ENCODE measurements at places on chromosomes 5 and 9. TPM values are rescaled to one million over a fixed set of nuclear protein-coding genes. Genes with fewer than 3 reads are reported as not detected.

GRCh38 chr9:108197899-108198298 lies 657.9 kb downstream of the ACTL7B start:
- no peak overlapping the region for H3K27ac ChIP-seq
- H3K4me1 ChIP-seq: no peaks in the 10 kb centered on the region
- no peak for DNase-seq
- H3K4me3 ChIP-seq: no peak overlapping the region
- no peaks in the 10 kb centered on the region for H3K27me3 ChIP-seq

DNA sequence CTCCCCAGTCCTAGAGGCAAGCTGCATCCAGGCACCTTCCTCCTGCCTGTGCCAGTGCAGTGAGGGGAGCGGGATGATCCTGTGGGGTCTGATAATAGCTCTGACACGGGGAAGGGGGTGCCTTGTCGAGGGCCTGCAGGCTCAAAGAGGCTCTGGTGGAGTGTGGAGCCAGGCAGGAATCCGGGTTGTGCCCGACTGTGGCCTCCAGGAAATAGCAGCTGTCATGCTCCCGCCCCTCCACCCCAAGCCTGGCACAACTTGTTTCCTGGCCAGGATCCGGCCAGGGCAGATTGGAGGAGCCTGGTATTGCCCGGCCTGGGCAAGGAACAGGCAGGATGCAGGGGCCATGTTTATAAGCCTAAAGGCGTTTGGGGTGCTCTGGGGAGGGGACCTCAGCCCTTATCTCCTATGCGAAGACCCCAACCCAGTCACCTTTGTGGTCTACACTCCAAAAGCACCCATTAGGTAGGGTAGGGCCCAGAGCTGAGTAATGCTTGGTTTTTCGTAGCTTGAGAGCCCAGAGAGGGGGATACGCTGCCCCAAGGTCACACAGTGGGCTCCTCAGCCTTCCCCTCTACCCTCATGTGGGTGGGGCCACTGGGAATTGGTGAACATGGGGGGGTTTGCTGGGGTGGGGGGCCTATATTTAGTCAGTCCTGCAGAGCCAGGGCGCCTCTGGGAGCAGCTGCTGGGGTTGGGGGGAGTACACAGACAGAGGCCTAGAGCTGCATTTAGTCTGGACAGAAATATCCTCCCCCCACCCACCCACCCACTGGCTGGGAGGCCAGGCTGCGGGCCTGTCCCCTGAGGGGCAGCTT lies 12.2 kb downstream of the CXXC5 start:
- no peaks in the 10 kb centered on the region for H3K27me3 ChIP-seq
- no peak overlapping the region for H3K4me3 ChIP-seq
- no peak overlapping the region for H3K27ac ChIP-seq

- DNase-seq: no peak
- no peaks in the 10 kb centered on the region for H3K27me3 ChIP-seq
- H3K4me1 ChIP-seq: no peaks in the 10 kb centered on the region
- no peaks in the 10 kb centered on the region for H3K36me3 ChIP-seq
- no peak overlapping the region for H3K4me3 ChIP-seq
- no peak overlapping the region for H3K27ac ChIP-seq
Observed at GRCh38 chr9:92342825-92343488, 17.2 kb downstream of the CENPP start.

DNA sequence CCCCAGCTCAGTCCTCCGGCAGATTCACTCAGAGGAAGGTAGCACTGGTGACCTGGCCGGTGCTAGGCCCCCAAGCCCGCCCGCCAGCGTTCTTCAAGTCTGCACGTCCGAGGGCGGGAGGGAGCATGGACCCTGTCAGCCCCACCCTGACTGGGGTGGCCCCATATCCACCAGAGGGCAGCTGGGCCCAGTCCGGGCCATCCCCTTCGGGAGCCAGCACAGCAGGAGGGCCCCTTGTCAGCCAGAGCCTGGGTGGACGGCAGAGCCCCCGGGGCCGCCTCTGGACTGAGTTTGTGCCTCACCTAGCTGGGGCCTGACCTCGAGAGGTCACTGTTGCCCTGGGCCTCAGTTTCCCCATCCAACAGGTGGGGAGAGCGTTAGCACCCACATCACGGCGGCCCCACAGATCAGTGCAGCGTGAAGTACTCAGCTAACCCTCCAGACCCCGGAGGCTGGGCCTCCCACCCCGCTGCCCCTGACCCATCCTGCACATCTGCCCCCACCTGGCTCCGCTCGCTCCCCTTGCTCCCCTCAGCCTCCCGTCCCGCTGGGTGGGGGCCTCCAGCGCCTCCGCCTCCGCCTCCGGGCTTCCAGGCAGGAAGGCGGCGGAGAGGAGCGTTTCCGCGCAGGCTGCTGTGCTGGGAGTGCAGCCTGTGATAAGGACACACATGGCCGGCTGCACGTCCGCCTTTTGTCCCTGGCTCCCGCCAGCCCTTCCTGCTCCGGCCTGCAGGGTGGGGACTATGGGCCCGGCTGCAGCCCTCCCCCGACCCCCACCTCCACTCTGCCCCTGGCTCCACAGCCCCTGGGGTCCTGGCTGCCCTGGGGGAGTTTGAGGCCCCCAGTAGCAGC lies 16.6 kb upstream of the EGFL7 start:
- H3K27ac ChIP-seq: no peak overlapping the region
- no peak overlapping the region for H3K4me3 ChIP-seq
- H3K36me3 ChIP-seq: no peaks in the 10 kb centered on the region
- H3K27me3 ChIP-seq: no peaks in the 10 kb centered on the region
- peaks cover 2% of the 10 kb centered on the region for H3K4me1 ChIP-seq
- no peak for DNase-seq

DNA sequence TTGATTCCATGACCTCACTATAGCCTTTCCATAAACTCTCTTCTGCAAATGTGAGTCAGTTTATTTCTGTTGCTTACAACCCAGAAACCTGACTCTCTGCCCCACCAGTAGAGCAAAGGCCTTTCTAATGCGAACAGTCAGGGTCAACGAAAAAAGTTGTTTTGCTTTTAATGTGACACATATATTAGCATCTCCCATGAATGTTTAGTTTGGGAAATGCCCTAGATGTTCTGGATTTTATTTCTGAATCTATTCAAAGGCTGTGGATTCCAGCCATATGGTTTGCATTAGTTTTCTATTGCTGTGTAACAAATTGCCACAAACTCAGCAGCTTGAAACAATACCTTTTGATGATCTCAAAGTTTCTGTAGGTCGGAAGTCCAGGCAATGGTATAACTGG lies 193.5 kb downstream of the GNA14 start:
- H3K36me3 ChIP-seq: no peaks in the 10 kb centered on the region
- H3K4me1 ChIP-seq: peaks cover 6% of the 10 kb centered on the region
- H3K27ac ChIP-seq: no peak overlapping the region
- H3K27me3 ChIP-seq: no peaks in the 10 kb centered on the region
- no peak for DNase-seq

DNA sequence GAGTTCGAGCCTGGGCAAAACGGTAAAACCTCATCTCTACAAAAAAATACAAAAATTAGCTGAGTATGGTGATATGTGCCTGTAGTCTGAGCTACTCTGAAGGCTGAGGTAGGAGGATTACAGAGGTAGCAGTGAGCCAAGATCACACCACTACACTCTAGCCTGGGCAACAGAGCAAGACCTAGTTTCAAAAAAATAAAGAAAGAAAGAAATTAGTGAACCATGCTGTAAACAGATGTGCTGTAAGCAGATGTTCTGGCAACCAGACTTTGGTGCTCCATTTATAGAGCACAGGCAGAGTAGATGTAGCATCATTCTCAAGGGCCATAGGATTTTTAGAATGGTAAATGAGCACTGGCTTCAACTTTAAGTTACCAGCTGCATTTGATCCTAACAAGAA lies 115.4 kb downstream of the ST8SIA4 start:
- no peaks in the 10 kb centered on the region for H3K36me3 ChIP-seq
- DNase-seq: no peak
- no peaks in the 10 kb centered on the region for H3K27me3 ChIP-seq
- no peak overlapping the region for H3K27ac ChIP-seq
- no peak overlapping the region for H3K4me3 ChIP-seq

DNA sequence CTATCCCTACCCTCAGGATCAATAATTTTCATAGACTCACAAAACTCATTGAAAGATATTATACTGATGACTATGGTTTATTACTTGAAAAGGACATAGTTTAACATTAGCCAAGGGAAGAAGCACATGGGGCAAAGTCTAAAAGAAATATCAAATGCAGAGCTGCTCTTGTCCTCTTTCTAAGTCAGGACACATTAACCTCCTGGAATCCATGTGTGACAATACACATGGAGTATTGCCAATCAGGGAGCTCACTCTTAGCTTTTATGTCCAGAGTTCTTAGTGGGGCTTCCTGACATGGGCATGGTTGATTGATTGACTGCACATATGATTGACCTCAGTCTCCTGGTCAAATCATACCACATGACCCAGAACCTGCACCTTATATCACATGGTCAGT lies 165.5 kb upstream of the COX7C start:
- DNase-seq: no peak
- no peaks in the 10 kb centered on the region for H3K27me3 ChIP-seq
- H3K36me3 ChIP-seq: no peaks in the 10 kb centered on the region
- H3K4me3 ChIP-seq: no peak overlapping the region
- H3K4me1 ChIP-seq: no peaks in the 10 kb centered on the region

GRCh38 chr9:125460883-125461635 lies 199.4 kb downstream of the GAPVD1 start:
- peaks cover 8% of the 10 kb centered on the region for H3K36me3 ChIP-seq
- H3K4me3 ChIP-seq: no peak overlapping the region
- no peaks in the 10 kb centered on the region for H3K4me1 ChIP-seq
- no peaks in the 10 kb centered on the region for H3K27me3 ChIP-seq
- DNase-seq: no peak

- no peaks in the 10 kb centered on the region for H3K27me3 ChIP-seq
- no peaks in the 10 kb centered on the region for H3K36me3 ChIP-seq
- no peak overlapping the region for H3K27ac ChIP-seq
- no peak overlapping the region for H3K4me3 ChIP-seq
- H3K4me1 ChIP-seq: no peaks in the 10 kb centered on the region
- no peak for DNase-seq
Observed at GRCh38 chr5:71811779-71812178, 92.7 kb downstream of the CARTPT start.

- H3K4me3 ChIP-seq: peak overlapping the region; percentile 89
- peaks cover 4% of the 10 kb centered on the region for H3K4me1 ChIP-seq
- no peak for DNase-seq
- H3K27me3 ChIP-seq: no peaks in the 10 kb centered on the region
- no peaks in the 10 kb centered on the region for H3K36me3 ChIP-seq
Observed at GRCh38 chr5:34007201-34007620, 639 bp downstream of the AMACR start.

- no peaks in the 10 kb centered on the region for H3K27me3 ChIP-seq
- no peak overlapping the region for H3K4me3 ChIP-seq
- DNase-seq: no peak
- no peaks in the 10 kb centered on the region for H3K36me3 ChIP-seq
- no peak overlapping the region for H3K27ac ChIP-seq
Observed at GRCh38 chr5:1239505-1240251, 14.5 kb downstream of the SLC6A18 start.

- H3K27ac ChIP-seq: no peak overlapping the region
- H3K36me3 ChIP-seq: no peaks in the 10 kb centered on the region
- H3K4me3 ChIP-seq: no peak overlapping the region
- DNase-seq: no peak
Observed at GRCh38 chr5:159764283-159765134, 151.8 kb upstream of the ADRA1B start.

DNA sequence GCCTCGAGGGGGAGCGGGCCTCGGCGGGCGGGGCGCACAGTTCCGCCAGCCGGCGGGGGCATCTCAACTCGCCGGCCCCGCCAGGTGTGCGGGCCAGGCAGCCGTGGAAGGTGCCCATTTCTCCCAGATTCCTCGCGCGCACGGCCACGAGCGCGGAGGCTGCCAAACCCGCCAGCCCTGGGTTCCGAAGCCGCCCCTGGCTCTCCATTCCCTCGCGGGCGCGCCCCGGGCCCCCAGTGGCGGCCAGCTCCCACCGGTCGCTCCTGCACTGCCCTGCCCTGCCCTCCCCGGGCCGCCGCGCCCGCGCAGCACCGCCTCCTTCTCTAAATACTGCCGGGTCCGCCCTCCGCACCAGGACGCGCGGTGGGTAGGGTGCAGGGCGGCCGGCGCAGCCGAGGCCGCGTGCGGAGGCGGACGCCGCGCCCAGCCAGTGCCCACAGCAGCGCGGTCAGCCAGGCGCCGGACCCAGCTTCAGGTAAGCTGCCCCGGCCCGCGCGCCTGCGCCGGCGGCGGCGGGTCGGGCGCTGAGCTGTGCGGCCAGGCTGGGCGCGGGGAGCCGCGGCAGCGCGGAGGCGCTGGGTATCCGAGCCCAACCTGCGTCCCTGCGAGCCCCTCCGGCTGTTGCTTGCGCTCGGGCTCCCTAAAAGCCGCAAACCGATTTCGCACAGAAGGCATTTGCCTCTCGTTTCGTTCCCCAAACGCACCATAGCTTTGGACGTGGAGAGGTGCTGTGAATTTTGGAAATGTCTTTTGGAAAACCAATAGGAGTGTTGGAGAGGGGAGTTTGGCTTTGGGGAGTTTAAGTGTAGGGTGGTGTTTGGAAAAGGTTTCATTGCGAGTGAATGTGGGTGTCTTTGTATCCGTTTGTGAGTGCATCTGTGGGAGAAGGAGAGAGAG lies at the start of gene TMEM171:
Gene TMEM171, plus strand, starts transcription at position 354 of the 897 bp plus-strand sequence. CDS start 2,799 bp downstream, outside the sequence.
- H3K27ac ChIP-seq: no peak within 1 kb of the TSS
- no peaks in the 10 kb centered on the region for H3K27me3 ChIP-seq
- peak within 1 kb of the TSS; percentile 87 for H3K4me3 ChIP-seq

DNA sequence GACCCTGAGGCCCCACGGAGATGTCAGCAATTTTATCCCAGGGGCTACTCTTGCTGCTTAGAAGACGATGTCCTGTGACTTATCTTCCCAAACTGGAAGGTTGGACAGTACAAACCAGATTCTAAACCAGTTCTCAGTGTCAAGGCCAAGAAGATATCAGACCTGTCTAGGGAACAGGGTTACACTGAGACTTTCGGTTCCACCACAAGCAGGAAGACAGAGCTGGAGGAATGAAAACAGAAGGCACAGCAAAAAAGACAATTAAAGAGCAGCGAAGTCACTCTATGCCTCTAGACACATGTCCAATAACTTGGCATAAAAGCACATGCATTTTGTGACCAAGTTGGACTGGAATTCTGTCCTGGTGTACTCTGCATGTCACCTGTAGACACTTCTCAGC lies 73.4 kb upstream of the TMEM252 start:
- H3K27ac ChIP-seq: no peak overlapping the region
- no peak overlapping the region for H3K4me3 ChIP-seq
- H3K36me3 ChIP-seq: no peaks in the 10 kb centered on the region
- no peak for DNase-seq
- H3K4me1 ChIP-seq: no peaks in the 10 kb centered on the region

GRCh38 chr5:140611020-140611521 lies 21.9 kb downstream of the CD14 start:
- no peaks in the 10 kb centered on the region for H3K36me3 ChIP-seq
- no peak for DNase-seq

Gene TPPP
- 0.65 TPM for total RNA-seq

Gene NUDCD2
- total RNA-seq: 48.5 TPM

Gene HAPLN1
- 1.3 TPM for total RNA-seq

Gene AJM1
- total RNA-seq: 0.86 TPM

Gene UGT3A1
- 1.5 TPM for total RNA-seq

Gene LCN9
- 3.7 TPM for total RNA-seq
